ENCODE measurements at places on chromosomes 13 and 19.

- H3K27ac ChIP-seq: no peak overlapping the region
- H3K4me3 ChIP-seq: no peak overlapping the region
- peaks cover 17% of the 10 kb centered on the region for H3K27me3 ChIP-seq
- H3K4me1 ChIP-seq: peaks cover 14% of the 10 kb centered on the region
These were observed 5.3 kb upstream of the F2RL3 start for GRCh38 chr19:16883522-16883921.

- DNase-seq: no peak
- H3K27me3 ChIP-seq: no peaks in the 10 kb centered on the region
- H3K36me3 ChIP-seq: no peaks in the 10 kb centered on the region
- H3K4me1 ChIP-seq: peaks cover 8% of the 10 kb centered on the region
- no peak overlapping the region for H3K27ac ChIP-seq
- H3K4me3 ChIP-seq: no peak overlapping the region
These were observed 173.9 kb downstream of the FOXO1 start for GRCh38 chr13:40492511-40492910.

- no peak overlapping the region for H3K4me3 ChIP-seq
- no peaks in the 10 kb centered on the region for H3K27me3 ChIP-seq
- peak overlapping the region; percentile 63 for H3K27ac ChIP-seq
These were observed 49.6 kb downstream of the MYO9B start for GRCh38 chr19:17125062-17125727.

GRCh38 chr13:110108348-110109139 lies 198.4 kb downstream of the COL4A1 start:
- H3K4me3 ChIP-seq: no peak overlapping the region
- DNase-seq: peak; percentile 93
- no peaks in the 10 kb centered on the region for H3K36me3 ChIP-seq
- peaks cover 30% of the 10 kb centered on the region for H3K4me1 ChIP-seq
- H3K27ac ChIP-seq: peak overlapping the region; percentile 82
- no peaks in the 10 kb centered on the region for H3K27me3 ChIP-seq

DNA sequence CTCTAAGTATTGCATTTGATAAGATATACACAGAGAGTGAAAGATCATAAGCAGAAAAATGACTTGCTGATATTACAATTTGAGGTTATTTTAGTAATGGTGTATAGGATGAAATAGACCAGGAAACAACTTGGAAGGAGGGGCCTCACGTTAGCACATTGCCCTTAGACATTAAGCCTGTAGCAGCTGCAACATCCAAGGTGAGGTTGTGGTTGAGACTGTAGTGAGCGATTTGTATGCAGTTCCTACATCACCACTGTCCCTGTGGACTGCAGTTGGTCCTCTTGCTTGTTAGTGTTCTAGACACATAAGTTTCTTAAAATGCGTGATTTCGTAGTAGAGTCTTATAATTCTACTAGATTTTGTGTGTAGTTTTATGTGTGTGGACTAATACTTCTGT lies 311.3 kb downstream of the ATP8A2 start:
- no peak overlapping the region for H3K27ac ChIP-seq
- no peaks in the 10 kb centered on the region for H3K27me3 ChIP-seq
- H3K4me1 ChIP-seq: peaks cover 5% of the 10 kb centered on the region
- H3K4me3 ChIP-seq: no peak overlapping the region
- DNase-seq: peak; percentile 34
- no peaks in the 10 kb centered on the region for H3K36me3 ChIP-seq

DNA sequence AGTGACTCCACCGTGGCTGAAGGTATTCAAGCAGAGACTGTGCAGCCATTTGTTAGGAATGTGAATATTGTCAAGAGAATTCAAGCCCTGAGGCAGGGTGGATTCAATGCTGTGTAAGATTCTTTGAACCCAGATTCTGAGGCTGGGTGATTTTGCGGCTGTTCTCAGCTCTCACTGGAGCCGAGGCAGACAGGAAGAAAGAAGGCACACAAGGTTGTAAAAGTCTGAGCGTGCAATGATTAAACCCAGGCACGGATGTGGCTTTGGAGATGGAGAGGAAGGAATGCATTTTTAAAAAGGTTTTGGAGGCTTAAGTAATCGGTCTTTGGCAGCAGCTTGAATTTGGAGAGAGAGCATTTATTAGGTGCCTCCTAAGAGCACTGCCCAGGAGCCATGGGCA lies 187.9 kb downstream of the KATNAL1 start:
- no peaks in the 10 kb centered on the region for H3K36me3 ChIP-seq
- DNase-seq: no peak
- no peak overlapping the region for H3K4me3 ChIP-seq
- H3K4me1 ChIP-seq: peaks cover 6% of the 10 kb centered on the region
- H3K27me3 ChIP-seq: no peaks in the 10 kb centered on the region

DNA sequence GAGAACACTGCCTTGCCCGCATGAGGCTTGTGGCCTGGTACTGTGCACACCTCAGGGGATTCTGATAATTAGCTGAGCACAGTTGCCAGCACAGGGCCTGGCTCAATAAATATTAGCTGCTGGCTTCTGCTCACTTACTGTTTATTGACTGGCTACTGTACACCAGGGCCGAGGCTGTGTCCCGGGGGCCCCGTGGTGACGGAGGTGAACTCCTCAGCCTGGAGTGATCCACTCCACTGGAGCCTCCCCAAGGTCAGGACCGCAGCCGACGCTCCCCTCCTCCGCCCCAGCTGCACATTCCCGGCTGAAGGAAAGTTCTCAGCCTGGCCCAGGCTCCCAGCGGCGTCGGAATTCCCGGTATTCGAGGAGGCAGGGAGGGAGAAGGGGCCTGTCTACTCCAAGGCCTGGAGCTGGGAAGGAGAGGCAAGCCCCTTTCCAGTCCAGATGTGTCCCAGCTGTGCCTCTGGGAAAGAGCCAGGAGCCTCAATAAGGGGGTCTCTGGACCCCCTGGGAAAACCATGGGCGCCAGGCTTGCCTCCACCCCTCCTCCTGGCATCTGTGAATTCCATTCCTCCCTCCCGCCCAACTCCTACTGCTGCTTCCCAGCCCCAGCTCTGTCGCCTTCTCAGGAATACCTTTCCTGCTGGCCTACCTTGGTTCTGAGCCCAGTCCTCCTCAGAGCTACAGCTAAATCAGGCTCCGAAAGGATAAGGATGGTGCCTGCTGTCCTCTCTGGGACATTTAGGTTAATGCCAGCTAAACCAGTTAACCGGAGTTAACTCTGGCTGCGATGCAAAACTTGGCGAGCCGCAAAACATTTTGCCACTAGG lies 7.3 kb downstream of the RPS16 start:
- peaks cover 37% of the 10 kb centered on the region for H3K4me1 ChIP-seq
- peak overlapping the region; percentile 91 for H3K27ac ChIP-seq
- no peaks in the 10 kb centered on the region for H3K27me3 ChIP-seq
- no peak for DNase-seq

DNA sequence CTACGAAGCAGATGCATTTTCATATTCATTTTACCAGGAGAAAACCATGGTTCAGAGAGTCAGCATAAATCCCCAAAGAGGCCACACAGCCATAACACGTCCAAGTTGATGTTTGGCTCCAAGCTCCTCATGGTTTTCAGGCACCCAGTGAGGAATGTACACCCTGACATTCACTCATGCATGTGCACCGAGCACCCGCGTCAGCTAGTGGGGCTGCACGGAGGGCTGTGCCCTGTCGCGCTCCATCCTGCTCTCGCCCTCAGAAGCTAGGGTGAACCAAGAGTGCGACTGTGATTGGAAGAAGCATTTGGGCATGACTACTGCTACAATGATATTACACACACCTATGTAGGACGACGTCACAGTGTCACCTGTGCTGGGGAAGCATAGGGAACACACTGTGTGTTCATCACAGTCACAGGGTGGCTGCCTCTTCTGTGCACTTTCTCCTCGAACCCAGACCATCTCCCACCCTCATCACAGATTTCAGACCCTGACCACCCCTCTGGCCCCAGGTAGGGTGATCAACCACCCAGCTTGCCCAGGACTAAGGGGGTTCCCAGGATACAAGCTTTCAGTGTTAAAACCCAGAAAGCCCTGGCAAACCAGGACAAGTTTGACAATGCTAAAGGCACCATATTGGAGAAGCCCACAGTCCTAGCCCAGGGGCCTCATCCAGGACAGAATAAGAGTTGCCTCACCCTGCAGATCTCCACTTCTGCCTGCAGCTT lies 148.6 kb upstream of the ZNF507 start:
- H3K4me1 ChIP-seq: no peaks in the 10 kb centered on the region
- H3K27me3 ChIP-seq: no peaks in the 10 kb centered on the region
- H3K27ac ChIP-seq: no peak overlapping the region
- H3K4me3 ChIP-seq: no peak overlapping the region

DNA sequence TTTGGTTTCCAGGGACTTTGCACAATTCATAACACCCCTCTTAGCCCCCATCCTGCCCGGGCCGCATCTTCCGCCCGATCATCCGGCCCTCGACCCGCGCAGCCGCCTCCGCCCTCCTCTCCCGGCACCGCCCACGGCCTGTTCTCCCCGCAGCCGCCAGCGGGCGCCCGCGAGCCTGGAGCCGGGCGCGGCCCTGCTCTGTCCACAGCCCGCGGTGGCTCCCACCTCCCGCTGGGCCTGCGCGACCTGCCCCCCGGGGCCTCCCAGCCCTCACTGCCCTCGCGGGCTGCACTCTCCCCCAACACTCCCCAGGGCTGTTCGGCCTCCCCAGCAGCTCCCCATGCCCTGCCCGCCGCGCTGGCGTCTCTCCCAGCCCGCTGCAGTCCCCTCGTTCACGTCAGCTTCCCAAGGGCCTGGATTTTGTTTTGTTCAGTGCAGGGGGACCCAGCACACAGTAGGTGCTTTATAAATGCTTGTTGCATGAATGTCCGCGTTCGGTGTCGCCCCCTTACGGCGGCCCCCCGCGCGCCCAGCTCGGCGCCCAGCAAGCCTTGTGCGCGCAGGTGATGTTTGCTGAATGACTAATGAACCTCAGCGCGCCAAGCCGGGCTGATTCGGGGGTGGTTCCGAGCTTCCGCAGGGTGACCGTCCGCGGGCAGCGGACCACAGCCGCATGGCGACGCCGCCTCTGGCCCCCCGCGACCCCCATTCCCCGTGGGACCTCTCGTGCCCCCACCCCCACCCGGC lies 4.6 kb upstream of the APC2 start:
- H3K27ac ChIP-seq: no peak overlapping the region
- DNase-seq: no peak
- peaks cover 13% of the 10 kb centered on the region for H3K27me3 ChIP-seq
- peaks cover 45% of the 10 kb centered on the region for H3K4me1 ChIP-seq
- H3K36me3 ChIP-seq: peaks cover 19% of the 10 kb centered on the region

DNA sequence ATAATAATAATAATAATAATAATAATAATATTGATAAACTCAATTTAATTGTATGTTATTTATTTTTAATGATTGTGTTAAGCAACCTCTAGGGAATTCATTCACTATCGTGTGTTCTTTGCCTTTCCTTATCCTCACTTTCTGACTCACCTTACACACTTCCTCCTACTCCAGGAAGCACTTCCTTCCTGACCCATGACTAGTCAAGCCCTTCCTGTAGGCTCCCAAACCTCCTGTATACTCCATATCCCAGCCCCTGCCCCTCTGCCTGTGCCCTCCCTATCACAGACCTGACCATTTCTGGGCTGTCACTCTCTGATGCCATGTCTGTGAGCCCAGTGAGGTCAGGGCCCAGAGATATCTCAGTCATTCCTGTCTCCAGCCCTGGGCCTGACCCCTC lies 7.6 kb downstream of the LGALS4 start:
- H3K27me3 ChIP-seq: no peaks in the 10 kb centered on the region
- H3K27ac ChIP-seq: no peak overlapping the region
- no peaks in the 10 kb centered on the region for H3K4me1 ChIP-seq
- no peak overlapping the region for H3K4me3 ChIP-seq
- no peak for DNase-seq
- H3K36me3 ChIP-seq: peaks cover 10% of the 10 kb centered on the region

- peaks cover 9% of the 10 kb centered on the region for H3K4me1 ChIP-seq
- peaks cover 14% of the 10 kb centered on the region for H3K27me3 ChIP-seq
- no peak overlapping the region for H3K27ac ChIP-seq
- no peak for DNase-seq
These were observed 3.8 kb downstream of the JAK3 start for GRCh38 chr19:17843908-17844490.

DNA sequence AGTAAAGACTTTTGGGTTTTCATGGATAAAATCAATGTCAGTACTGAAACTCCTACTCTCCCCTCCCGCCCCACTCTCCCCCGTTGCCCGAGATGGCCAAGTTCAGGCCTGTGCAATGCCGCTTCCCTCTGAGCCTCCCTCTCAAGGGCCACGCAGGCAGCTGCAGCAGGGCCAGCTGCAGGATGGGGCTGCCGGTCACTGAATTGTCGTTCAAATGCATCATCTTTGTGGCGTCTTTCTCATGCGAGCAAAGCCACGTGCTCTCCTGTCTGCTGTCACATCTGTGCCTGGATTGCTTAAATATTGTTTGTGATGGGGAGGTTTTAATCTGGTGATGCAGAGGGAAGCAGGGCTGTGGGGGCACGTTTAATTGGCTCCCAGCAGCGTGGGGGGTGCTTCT lies 26.6 kb downstream of the SHISA2 start:
- no peak overlapping the region for H3K4me3 ChIP-seq
- no peak overlapping the region for H3K27ac ChIP-seq
- no peaks in the 10 kb centered on the region for H3K4me1 ChIP-seq
- no peaks in the 10 kb centered on the region for H3K36me3 ChIP-seq

- H3K27me3 ChIP-seq: no peaks in the 10 kb centered on the region
- H3K27ac ChIP-seq: peak overlapping the region; percentile 81
- no peaks in the 10 kb centered on the region for H3K36me3 ChIP-seq
- no peak for DNase-seq
These were observed 344 bp downstream of the NHLRC3 start for GRCh38 chr13:39038569-39039030.

DNA sequence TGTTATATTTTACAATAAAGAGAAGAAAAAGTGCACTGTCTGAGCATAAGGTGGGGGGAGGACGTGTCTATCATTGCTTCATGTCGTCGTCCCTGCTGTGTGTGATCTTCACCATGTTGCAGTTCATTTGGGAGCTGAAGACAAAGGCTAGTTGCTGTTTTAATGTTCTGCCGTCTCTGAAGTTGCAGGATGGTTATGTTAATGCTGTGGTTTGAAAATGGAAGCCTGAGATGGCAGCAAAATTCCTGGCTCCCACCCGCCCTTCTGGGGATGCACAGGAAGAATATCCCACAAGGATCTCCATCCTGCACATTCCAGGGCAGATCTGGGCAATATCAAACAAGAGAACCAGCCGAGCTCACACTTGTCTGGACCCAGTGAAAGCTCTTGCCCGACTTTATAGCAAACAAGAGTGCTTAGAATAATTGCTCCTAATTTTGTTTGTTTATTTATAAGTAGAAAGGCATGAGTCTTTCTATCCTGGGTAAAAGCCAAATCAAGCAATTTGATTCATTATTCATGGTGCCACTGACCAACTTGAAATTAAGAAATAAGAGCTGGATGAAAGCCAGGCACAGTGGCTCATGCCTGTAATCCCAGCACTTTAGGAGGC lies 110.3 kb upstream of the ABCC4 start:
- DNase-seq: no peak
- H3K27me3 ChIP-seq: no peaks in the 10 kb centered on the region
- H3K27ac ChIP-seq: no peak overlapping the region

- no peak for DNase-seq
- H3K27me3 ChIP-seq: peaks cover 4% of the 10 kb centered on the region
- no peak overlapping the region for H3K4me3 ChIP-seq
- H3K4me1 ChIP-seq: peaks cover 35% of the 10 kb centered on the region
- peaks cover 1% of the 10 kb centered on the region for H3K36me3 ChIP-seq
- H3K27ac ChIP-seq: no peak overlapping the region
These were observed 4.5 kb downstream of the FAM174C start for GRCh38 chr19:1279782-1280341.

- H3K27me3 ChIP-seq: no peaks in the 10 kb centered on the region
- H3K4me1 ChIP-seq: peaks cover 8% of the 10 kb centered on the region
- peak overlapping the region; percentile 46 for H3K4me3 ChIP-seq
- DNase-seq: no peak
- peak overlapping the region; percentile 72 for H3K27ac ChIP-seq
- peaks cover 24% of the 10 kb centered on the region for H3K36me3 ChIP-seq
These were observed 488 bp downstream of the RCN3 start for GRCh38 chr19:49528211-49528771.

Measured in esophagus muscularis mucosa (tissue), 4 donors.